ENCODE measurements at places on chromosomes 12 and 14.

DNA sequence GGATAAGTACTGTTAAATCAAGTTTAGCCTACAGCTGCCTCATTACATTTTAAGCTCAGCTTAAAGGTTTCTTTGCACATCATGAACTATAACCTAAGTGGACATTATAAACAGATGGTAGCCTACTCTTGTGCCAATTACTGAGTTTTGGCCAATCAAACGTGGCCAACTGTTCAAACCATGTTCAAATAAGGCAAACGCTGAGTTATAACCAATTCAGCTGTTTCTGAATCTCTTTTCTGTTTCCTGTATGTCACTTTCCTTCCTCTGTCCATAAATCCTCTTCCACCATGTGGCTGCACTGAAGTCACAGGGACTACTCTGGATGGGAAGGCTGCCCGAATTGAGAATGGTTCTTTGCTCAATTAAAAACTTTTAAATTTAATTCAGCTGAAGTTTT is 98.4 kb downstream of the BCAT1 start:
- DNase-seq: no peak

DNA sequence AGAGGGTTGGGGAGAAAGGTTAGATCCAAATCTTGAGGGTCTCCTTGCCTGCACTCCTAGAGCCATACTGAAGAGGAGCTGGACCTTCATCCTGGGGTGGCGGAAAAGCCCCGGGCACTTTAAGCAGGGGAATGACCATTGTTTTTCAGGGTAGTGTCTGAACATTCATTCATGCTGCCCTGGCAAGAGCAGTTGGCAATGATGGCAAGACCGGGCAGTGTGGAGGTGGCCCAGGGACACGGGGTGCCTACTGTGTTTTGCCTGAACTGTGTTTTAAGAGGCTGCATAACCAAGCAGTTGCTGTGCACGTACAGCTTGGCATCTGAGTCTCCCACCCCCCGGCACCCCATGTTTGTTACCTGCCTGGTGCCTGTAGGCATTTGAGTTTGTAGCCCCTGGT is 14.7 kb downstream of the TPCN1 start:
- DNase-seq: no peak

DNA sequence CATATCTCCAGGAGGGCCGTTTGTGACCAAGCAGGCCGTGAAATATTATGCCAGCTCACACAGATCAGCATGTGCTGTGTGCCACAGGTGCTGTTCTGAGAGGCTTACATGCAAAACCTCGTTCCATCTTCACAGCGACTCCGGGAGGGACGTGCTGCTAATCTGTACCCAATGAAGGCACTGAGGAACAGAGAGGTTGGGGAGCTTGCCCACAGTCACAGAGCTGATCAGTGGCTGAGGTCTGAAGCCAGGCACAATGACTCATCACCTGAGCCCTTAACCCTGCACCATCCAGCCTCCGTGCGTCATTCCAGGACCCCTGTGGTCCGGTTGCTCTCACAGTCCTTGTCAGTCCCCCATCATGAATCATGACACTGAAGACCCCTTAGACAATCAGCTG is 66.7 kb downstream of the SLC6A12 start:
- no peak for DNase-seq

GRCh38 chr12:15152456-15152855 is 68.8 kb downstream of the RERG start:
- DNase-seq: no peak

GRCh38 chr14:20343862-20344220 is 406 bp downstream of the PARP2 start:
- peak; percentile 55 for DNase-seq

GRCh38 chr14:89356927-89357326 is 60.1 kb downstream of the FOXN3 start:
- no peak for DNase-seq

DNA sequence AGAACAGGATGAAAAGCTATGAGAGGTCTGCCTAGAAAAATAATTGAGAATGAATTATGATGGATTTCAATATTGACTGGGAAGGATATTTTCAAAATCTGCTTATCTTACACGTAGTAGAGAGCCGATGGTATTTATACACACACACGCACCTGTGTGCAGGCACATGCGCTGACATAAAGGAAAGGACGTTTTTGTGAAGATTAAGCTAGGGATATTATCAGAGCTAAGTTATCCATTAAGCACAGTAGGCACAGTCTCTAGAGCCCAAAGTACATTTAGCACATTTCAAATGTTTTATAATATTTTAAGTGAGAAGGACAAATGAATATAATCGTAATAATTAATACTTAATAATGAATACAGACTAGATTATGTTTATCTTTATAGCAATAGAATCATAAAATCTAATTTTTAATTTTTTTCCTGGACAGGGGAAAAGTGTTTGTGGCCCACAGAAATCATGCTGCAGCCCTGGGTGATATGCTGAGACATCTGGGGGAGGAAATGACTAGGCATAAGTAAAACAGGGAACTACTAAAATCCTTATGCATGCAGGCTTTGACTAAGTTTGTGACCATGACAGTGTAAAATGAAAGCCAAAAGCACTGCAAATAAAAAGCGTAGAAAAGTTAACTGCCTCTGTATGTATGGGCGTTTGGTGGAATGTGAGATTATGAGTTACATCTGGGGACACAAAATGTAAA is 146.1 kb downstream of the KITLG start:
- no peak for DNase-seq

DNA sequence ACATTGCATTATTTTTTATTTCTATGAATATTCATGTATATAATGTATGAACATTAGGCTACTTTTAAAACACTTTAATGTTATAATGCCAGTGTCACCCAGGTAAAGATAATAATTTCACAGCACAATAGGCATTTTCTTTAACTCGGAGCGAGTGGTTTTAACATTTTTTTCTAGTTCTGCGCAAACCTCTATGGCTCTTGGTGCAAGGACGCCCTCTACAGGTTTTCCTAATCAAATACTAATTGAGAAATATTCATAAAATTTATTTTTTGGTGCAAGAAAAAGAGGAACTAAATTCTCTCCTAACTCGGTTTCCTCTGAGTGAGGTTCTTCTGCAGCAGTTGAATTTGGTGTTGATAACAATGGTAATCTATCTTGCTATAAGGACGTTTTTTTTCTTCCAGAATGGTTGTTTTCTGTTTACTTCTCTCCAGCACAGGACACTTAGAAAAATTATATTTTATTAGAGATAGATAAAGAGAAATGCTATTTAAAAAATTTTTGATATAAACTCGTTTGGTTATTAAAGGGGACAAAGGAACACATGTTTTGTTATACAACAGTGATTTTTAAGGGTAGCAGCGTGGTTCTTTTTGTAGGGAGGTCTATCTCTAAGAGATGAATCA is 2.4 kb upstream of the WIF1 start:
- peak; percentile 64 for DNase-seq

DNA sequence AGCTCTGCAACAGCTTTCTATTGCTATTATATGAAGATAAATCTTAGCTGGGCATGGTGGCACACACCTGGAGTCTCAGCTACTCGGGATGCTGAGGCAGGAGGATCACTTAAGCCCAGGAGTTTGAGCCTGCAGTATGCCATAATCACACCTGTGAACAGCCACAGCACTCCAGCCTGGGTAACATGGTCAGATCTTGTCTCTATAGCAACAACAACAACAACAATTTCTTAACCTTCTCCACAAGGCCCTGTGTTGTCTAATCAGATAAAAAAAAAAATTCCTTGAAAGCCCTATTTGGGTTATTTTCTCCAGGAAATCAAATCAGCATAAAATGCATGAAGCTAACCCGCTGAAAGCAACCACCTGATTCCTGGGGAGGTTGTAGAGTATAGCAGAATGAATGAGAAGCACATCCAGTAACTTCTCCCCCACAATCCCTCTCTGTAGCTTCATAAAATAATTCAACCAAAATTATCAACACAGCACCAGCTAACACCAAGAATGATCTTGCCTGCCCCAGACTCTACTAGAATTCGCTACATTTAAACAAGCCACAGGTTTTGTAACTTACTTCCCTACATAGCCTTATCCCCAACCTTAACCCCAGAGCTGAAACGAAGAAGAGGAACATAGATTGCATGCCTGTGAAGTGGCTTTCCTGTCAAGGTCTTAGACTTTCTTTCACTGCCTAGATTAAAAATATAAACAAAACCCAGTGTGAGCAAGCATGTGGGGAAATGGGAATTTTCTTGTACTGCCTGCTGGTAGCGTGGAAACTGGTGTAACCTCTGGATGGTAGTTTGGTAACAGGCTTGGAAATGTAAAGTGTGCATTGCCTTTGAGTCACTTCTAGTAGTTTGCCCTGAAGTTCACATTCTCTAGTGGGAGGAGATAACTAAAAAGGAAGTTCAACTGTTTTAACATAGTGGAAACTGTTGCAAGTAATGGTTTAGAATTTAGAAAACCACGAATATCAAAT is 6.0 kb upstream of the STK38L start:
- DNase-seq: no peak

DNA sequence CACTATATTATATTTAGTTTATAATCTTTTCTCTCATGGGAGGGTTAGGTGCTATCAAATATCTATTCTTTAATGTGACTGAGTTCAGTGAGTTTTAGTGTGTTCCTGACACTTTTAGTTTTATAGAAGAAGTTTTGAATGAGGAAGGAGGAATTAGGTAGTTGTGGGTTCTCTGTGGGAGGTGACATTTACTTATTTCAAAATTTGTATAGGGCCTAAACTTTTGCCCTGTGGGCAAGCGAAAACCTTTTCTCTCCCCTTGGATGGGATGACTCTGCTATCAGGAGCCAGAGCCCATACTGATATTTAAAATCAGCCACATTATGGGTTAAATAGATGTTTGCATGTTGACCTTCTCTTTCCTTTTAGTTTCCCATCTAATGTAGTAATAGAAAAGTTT is 43.6 kb downstream of the SPATS2 start:
- no peak for DNase-seq

GRCh38 chr12:113875691-113876090 is 90.4 kb downstream of the RBM19 start:
- peak; percentile 78 for DNase-seq

DNA sequence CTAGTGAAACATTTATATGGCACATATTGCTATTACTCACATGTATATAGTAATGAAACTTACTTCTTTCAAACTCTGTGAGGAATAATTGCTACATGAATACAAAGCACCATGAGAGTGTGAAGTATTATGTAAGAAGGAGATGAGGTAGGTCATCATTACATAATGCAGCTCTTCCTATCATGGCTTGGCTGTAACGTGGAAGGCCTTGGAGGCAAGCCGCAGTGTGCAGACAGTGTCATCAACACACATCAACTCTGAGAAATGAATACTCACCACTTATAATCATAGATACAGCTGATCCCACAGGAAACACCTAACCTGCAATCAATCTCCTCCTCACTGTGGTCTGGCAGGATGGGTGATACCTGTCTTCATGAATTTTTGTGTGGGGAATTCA is 49.9 kb upstream of the CCDC91 start:
- DNase-seq: no peak

DNA sequence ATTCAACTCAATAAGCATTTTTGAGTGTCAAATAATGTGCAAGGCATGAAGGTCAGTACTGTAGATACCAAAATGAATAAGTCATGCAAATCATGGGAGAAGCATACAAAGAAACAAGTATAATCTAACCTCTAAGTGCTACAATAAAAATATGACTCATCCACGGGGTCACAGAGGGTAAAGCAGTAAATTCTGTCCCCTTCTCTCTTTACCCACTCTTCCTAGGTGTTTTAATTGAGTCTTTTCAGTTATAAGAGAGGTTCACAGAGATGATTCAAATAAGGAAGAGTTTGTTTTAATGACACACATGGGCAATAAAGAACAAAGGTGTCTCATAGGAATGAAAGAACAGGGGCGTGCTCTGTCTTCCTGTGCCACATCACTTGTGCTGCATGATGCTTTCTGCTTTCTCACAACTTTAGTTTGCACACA is 71.5 kb upstream of the DAAM1 start:
- DNase-seq: no peak

GRCh38 chr12:92736605-92737004 is 33.8 kb downstream of the PLEKHG7 start:
- DNase-seq: no peak

- no peak for DNase-seq
Observed at GRCh38 chr14:73879027-73879426, 7.6 kb upstream of the ZNF410 start.

DNA sequence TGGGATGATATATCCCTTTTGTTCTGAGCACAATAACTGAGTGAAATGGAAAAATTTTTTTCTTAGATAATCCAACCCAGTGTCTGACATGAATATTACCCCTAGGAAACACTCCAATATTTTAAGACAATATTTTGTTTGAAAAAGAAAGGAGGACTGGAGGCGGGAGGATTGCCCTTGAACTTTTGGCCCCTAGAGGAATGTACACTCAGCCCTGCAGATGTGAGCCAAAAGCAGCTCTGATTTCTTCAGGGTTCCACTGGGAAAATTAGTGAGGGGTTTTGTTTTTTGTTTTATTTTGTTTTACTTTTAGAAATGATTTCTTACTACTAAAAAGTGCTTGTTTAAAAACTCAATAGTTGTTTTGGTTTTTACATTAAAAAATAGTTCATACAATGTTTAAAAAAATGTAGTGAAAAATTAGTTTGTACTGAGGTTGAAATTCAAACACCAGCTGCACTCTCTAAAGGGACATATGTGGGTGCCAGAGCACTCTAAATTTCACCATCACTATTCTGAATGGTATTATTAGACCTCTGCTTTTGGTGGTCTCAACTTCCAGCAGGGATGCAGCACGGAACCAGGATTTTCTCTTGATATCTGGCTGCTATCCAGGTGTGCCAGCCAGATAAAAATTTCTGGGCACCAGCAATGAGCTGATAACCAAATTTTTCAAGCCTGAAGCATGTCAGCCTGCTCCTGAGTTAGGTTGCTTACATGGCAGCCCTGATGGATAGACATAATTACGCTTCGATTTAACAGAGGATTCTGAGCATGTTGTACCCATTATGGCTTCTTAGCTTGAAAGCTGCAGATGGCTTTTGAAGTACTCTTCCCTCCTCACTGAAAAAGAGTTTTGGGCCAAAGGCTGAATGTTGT is 141.9 kb downstream of the ANO6 start:
- no peak for DNase-seq

DNA sequence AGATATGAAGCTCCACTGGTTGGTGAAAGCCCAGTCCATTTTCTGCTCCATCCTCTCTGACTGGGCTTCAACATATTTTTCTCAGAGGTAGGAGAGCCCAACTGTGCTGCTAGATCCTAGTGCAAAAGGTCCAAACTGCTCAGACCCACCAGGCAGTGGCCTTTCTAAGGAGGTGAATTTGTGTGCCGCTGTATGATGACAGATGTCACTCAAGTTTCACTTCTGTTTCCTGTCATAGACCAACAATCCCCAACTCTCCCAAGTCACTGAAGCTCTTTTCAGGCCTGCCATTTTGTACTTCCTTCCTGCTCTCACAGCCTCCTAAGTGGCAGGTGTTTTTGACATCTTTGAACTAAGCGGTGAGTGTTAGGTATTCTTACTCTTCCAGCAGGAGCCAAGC is 16.4 kb upstream of the RNASE4 start:
- no peak for DNase-seq

GRCh38 chr12:62799766-62800406 is 135.1 kb downstream of the PPM1H start:
- DNase-seq: no peak

DNA sequence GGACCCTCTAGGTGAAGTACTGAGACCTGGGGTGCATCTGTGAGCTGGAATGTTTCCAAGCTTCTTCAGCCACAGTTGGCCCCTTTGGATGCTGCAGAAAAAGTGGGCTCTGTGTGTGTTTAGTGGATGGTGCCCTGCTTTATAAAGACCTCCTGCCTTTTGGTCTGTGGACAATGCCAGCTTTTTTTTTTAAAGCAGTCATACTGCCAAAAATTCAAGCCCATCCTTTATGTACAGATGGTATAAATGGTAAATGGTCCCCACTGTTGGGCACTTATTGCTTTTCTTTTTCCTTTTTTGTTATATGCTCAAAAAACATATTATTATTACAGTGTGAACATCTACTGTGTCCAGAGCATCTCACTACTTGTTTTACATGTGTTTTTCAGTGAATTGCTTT is 81.1 kb downstream of the SMOC1 start:
- DNase-seq: no peak

Measured in NCI-H774 (cell line).